Right atrium auricular region (tissue), 2 donors: ENCODE measurements at places on chromosomes 1 and 21. TPM values are rescaled to one million over a fixed set of nuclear protein-coding genes. Genes with fewer than 3 reads are reported as not detected.
A peak's percentile ranks its signal among the peaks of the same experiment; 100 is the strongest.

- peaks cover 9% of the 10 kb centered on the region for H3K4me1 ChIP-seq
- no peaks in the 10 kb centered on the region for H3K27me3 ChIP-seq
- no peak for DNase-seq
- peaks cover 81% of the 10 kb centered on the region for H3K36me3 ChIP-seq
Observed at GRCh38 chr1:222653178-222653827, 35.4 kb downstream of the MIA3 start.

- no peak overlapping the region for H3K27ac ChIP-seq
- no peaks in the 10 kb centered on the region for H3K4me1 ChIP-seq
- DNase-seq = no peak
- H3K4me3 ChIP-seq = no peak overlapping the region
Observed at GRCh38 chr1:231693361-231694074, 66.9 kb downstream of the DISC1 start.

GRCh38 chr1:20347699-20348098, 57.0 kb downstream of the VWA5B1 start:
- no peak for DNase-seq
- H3K27ac ChIP-seq = no peak overlapping the region
- no peaks in the 10 kb centered on the region for H3K36me3 ChIP-seq
- H3K4me3 ChIP-seq = no peak overlapping the region
- no peaks in the 10 kb centered on the region for H3K27me3 ChIP-seq

DNA sequence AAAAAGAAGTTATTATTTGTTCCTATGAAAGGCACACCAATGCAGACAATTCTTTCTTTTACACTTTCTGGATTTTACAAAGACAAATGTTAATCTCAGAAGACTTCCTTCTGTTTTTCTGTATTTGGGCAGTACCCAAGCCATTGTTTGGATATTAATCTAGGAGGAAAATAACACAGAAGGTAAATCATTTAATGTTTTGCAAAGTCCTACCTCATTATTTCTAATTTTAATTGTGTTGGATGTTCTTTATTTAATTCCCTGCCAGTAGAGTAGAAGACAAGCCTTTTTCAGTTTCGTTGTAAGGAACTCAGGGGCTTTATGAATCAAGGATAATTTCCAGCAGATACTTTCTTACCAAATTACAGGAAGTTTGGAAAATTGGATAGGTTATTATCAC, 118.3 kb downstream of the VPS13D start:
- no peak overlapping the region for H3K27ac ChIP-seq
- no peaks in the 10 kb centered on the region for H3K27me3 ChIP-seq
- H3K4me3 ChIP-seq = no peak overlapping the region

Gene USP48
- total RNA-seq = 24.1 TPM

DNA sequence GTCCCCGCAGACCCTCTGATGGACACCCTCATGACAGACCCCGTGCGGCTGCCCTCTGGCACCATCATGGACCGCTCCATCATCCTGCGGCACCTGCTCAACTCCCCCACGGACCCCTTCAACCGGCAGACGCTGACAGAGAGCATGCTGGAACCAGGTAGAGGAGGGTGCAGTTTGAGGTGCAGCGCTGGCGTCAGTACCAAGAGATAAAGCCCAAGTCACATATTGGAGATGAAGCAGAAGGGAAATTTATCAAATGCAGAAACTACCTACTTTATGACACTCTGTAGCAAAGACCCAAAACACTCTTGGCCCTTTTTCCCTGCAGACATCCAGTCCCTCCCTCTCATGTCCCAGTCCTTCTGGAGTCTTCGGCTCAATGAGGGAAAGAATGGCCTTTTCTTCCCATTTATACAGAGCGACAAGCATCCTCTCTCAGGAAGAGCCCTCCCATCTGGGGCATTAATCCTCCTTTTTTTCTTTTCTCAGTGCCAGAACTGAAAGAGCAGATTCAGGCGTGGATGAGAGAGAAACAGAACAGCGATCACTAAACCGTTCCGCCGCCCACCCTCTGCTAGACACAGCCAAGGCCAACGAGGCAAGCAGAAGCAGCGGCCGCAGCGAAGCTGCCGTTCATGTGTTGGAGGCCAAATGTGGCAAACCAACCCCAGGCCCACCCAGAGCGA, 30.8 kb upstream of the KIF1B start:
- no peak overlapping the region for H3K27ac ChIP-seq
- H3K36me3 ChIP-seq = peaks cover 22% of the 10 kb centered on the region
- H3K4me1 ChIP-seq = no peaks in the 10 kb centered on the region
- no peaks in the 10 kb centered on the region for H3K27me3 ChIP-seq
- no peak for DNase-seq

- H3K4me3 ChIP-seq = no peak overlapping the region
- no peaks in the 10 kb centered on the region for H3K36me3 ChIP-seq
- peak overlapping the region; percentile 69 for H3K27ac ChIP-seq
- no peak for DNase-seq
- no peaks in the 10 kb centered on the region for H3K27me3 ChIP-seq
Observed at GRCh38 chr1:16075337-16076030, 2.0 kb upstream of the FAM131C start.

- H3K27ac ChIP-seq = no peak overlapping the region
- no peak overlapping the region for H3K4me3 ChIP-seq
- no peaks in the 10 kb centered on the region for H3K4me1 ChIP-seq
- no peaks in the 10 kb centered on the region for H3K27me3 ChIP-seq
- H3K36me3 ChIP-seq = no peaks in the 10 kb centered on the region
Observed at GRCh38 chr21:42019706-42020105, 9.5 kb upstream of the ZBTB21 start.

DNA sequence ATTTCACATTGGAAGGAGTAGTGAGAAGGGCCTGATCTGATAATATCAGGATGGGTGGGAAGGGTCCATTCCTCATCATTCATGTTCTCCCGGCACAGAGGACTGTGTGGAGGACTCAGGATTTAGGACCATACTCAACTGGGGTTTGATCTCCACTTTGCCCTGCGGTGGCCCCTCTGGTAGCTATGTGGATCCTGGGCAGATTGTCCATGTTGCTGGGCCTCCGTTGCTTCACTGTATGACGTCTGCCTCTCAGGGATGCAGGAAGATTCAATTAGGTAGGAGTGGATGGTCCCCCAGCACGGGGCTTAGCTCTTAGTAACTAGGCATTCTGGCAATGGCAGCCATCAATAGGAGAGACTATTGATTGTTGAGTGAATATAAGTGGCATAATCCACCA, 2.3 kb downstream of the ETS2 start:
- no peaks in the 10 kb centered on the region for H3K27me3 ChIP-seq
- H3K4me3 ChIP-seq = peak overlapping the region; percentile 97
- no peak for DNase-seq
- H3K36me3 ChIP-seq = peaks cover 26% of the 10 kb centered on the region
- H3K4me1 ChIP-seq = no peaks in the 10 kb centered on the region
- H3K27ac ChIP-seq = peak overlapping the region; percentile 99
